ENCODE measurements at places on chromosomes 4 and X.

DNA sequence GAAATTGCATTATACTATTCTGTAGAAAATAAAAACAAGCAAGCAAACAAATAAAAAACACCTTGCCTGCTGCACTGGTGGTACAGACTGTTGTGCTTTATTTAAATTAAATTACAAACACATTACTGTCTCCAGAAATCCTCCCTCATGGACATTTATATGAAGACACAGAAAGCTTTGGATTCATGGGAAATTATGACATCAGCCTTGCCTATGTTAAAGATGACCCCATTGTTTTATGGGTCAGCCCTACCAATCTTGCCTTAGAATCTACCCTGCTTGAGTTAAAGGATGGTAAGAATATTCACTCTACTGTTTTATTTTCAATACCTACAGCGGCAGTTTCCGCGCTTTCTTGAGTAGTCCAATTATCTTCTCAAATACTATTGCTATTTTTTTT is 1379.9 kb downstream of the TECRL start:
- no peaks in the 10 kb centered on the region for H3K27me3 ChIP-seq
- H3K4me1 ChIP-seq: no peaks in the 10 kb centered on the region
- no peaks in the 10 kb centered on the region for H3K36me3 ChIP-seq
- H3K4me3 ChIP-seq: no peak overlapping the region

GRCh38 chrX:13598877-13599276 is 29.5 kb downstream of the EGFL6 start:
- H3K27me3 ChIP-seq: no peaks in the 10 kb centered on the region
- H3K4me1 ChIP-seq: no peaks in the 10 kb centered on the region
- no peak for DNase-seq
- H3K4me3 ChIP-seq: no peak overlapping the region

GRCh38 chrX:69362354-69362753 is 141.8 kb upstream of the NALF2 start:
- no peaks in the 10 kb centered on the region for H3K36me3 ChIP-seq
- no peaks in the 10 kb centered on the region for H3K27me3 ChIP-seq
- H3K4me1 ChIP-seq: no peaks in the 10 kb centered on the region
- H3K27ac ChIP-seq: no peak overlapping the region

- no peaks in the 10 kb centered on the region for H3K27me3 ChIP-seq
- H3K4me3 ChIP-seq: no peak overlapping the region
- no peak overlapping the region for H3K27ac ChIP-seq
- peaks cover 13% of the 10 kb centered on the region for H3K4me1 ChIP-seq
Observed at GRCh38 chr4:183402771-183403170, 41.7 kb upstream of the CDKN2AIP start.

- no peak for DNase-seq
- peaks cover 5% of the 10 kb centered on the region for H3K27me3 ChIP-seq
- no peak overlapping the region for H3K4me3 ChIP-seq
- no peak overlapping the region for H3K27ac ChIP-seq
- no peaks in the 10 kb centered on the region for H3K36me3 ChIP-seq
Observed at GRCh38 chr4:10180927-10181744, 64.5 kb upstream of the WDR1 start.

DNA sequence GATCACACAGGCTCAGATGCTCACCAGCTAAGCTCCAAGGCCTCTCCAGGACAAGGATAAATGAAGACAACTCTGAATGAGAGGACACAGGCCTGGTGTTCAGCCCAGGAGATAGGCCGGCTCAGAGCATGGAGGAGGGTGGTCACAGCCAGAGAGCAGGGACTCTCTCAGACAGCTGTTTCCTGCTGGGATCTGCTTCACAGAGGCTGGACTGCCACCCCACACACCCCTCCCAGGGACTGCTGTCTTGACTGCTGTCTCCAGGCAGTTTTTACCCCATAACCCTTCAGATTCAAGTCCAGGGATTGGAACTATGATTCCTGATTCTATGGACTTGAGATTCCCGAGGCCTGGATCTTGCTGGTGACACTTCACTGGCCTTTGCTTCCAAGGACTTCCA is 89.0 kb downstream of the SMIM20 start:
- no peaks in the 10 kb centered on the region for H3K27me3 ChIP-seq
- H3K36me3 ChIP-seq: no peaks in the 10 kb centered on the region
- no peak for DNase-seq
- no peak overlapping the region for H3K4me3 ChIP-seq
- H3K27ac ChIP-seq: no peak overlapping the region
- no peaks in the 10 kb centered on the region for H3K4me1 ChIP-seq

GRCh38 chr4:74444891-74445642 is at the start of gene AREG:
Gene AREG, plus strand, starts transcription at chr4:74445136. Its CDS starts 210 bp downstream, at chr4:74445346.
- peak within 1 kb of the TSS; percentile 69 for H3K4me3 ChIP-seq
- no peaks in the 10 kb centered on the region for H3K27me3 ChIP-seq
- peak; percentile 90 for DNase-seq
- H3K4me1 ChIP-seq: peaks cover 6% of the 10 kb centered on the region
- peak within 1 kb of the TSS; percentile 84 for H3K27ac ChIP-seq

- no peak overlapping the region for H3K4me3 ChIP-seq
- no peak overlapping the region for H3K27ac ChIP-seq
- H3K27me3 ChIP-seq: no peaks in the 10 kb centered on the region
- no peaks in the 10 kb centered on the region for H3K4me1 ChIP-seq
- no peak for DNase-seq
Observed at GRCh38 chr4:116101321-116101720, 984.1 kb downstream of the TRAM1L1 start.

All from large intestine (tissue), 12 donors.